ENCODE measurements at places on chromosomes 7 and 10.

DNA sequence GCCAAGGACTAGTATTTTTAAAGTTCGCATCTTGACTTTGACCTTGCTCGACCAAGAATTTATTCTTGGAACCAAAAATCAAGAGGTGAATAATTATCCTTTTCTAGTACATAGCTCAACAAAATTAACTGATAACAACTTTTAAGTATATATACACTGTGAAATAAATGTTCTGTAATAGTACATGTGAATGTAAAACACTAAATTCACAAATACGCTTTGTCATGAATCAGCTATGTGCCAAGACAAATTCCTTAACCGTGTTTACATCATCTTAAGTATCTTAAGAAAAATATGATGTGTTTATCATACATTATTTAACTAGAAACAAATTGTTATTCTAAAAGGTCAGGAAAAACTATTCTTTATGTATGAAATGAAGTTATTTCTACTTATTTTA, 83.3 kb downstream of the CUL2 start:
- no peak for DNase-seq

- no peak for DNase-seq
Observed at GRCh38 chr7:135773464-135773863, 24.9 kb upstream of the FAM180A start.

GRCh38 chr10:12668634-12669033, 319.3 kb downstream of the CAMK1D start:
- DNase-seq: no peak

DNA sequence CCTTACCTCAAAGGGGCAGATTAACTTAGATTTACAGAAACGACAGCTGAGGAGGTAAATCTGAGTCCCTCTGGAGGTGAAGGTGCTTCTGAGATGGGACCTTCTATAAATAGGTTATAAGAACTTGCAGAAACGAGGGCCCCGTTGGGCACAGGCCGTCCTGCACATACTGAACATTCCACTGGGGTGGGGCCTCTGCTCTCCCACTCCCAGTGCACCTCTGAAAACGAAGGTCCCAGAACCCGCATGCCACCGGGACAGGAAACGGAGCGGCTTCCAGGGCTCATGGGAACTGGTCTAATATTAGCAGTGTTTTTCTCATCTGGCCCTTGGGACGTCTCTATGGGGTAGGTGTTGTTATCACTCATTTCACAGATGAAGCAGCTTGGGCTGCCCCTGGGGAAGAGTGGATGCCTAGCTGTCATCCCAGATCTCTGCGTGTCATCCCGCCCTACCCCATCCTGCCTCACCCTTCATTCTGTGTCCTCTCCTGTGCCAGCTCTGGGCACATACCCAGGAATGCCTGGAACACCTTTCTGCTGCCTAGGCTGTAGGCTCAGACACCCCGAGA, 19.6 kb downstream of the C10orf62 start:
- no peak for DNase-seq

DNA sequence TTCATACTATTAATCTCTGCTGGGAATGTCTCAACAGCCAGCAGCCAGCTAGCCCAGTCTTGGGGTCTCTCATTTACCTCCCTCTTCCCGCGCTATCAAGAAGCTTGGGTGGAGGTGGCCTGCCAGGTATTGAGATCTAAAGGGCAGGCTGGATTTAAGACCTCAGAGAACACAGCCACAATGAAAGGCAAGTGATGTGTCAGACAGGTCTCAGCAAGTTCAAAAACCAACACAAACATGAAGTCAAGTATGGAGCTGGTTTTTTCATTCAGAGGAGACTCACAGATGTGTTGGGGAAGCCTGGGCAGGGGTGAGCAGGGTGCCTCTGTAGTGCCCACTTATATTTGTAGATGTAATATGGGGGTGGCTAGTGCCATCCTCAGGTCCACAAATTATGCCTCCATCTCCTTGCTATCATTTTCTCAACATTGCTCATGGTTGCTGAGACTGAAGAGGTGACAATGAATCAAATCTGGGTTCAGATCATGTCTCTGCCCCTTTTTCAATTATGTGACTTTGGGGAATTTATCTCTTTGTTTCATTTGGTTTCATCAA, 27.7 kb upstream of the CROT start:
- no peak for DNase-seq

GRCh38 chr10:32111585-32111984, 55.4 kb upstream of the KIF5B start:
- DNase-seq: no peak

GRCh38 chr7:151068069-151068773, 8.8 kb downstream of the SLC4A2 start:
- no peak for DNase-seq

- no peak for DNase-seq
Observed at GRCh38 chr7:124426621-124427020, 339.0 kb downstream of the GPR37 start.

- no peak for DNase-seq
Observed at GRCh38 chr7:50330696-50331095, 26.2 kb downstream of the IKZF1 start.

DNA sequence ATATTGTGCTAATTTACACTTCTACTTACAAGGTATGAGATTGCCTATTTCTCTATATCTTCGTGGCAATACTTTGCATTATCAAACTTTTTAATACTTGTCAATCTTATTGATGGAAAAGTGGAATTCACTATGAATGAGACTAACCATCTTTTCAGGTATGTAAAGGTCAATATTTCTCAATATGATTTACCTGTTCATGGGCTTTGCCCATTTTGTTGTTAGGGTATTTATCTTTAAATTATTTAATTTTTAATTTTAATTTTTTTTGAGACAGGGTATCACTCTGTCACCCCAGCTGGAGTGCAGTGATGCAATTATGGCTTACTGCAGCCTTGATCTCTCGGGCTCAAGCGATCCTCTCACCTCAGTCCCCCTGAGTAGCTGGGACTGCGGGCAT, 47.8 kb upstream of the LCOR start:
- no peak for DNase-seq

DNA sequence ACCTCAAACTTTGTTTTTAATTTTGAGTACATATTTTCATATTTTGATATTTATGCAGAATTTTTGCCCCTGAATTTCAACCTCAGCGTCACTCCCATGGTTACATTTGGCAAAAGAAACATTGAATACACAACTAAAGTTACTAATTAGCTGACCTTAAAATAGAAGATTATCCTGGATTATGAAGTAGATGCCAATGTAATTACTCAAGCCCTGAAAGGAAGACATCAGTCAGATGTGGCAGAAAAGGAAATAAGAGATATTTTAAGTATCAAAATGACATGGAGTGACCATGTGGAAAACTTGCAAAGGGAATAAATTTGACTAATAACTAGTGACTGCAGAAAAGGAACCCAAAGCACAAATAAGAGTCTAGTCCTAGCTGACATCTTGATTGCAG, 701.3 kb upstream of the KCND2 start:
- no peak for DNase-seq

All from GM10248 (cell line).